ENCODE measurements at places on chromosomes 11 and 22.

DNA sequence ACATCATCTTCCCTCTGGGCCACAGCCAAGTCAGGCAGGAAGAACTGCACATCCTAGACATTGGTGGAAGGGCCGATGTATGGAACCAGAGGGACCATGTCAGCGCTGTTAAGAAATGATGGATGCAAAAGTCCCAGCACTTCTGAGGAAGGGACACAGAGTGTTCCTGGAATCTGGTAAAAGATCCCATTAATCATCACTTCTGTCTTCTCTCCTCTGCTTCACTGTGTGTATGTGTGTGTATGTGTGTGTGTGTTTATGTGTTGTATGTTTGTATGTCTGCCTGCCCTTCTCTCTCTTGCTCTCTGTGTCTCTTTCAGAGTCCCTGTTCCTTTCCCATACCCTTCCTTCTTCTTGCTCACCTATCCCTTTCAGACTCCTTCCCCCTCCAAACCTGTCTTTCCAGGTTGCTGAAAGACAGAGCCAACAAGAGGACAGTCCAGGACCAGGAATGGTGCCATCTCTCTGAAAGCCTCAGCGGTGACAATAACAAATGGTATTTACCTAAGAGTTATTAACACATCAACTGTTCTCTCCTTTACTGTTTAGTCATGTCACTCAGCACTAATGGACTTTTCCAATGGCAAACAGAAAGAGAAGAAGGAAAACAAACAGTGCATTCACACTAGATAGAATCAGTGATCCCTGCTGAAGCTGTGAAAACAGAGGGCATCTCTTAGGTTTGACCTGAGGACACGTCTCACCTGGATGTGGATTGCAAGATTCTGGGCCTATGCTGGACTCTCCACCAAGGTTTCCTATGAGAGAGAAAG, 47.1 kb downstream of the EHF start:
- DNase-seq, result no peak

GRCh38 chr11:35323076-35323868, 96.1 kb downstream of the SLC1A2 start:
- no peak for DNase-seq

DNA sequence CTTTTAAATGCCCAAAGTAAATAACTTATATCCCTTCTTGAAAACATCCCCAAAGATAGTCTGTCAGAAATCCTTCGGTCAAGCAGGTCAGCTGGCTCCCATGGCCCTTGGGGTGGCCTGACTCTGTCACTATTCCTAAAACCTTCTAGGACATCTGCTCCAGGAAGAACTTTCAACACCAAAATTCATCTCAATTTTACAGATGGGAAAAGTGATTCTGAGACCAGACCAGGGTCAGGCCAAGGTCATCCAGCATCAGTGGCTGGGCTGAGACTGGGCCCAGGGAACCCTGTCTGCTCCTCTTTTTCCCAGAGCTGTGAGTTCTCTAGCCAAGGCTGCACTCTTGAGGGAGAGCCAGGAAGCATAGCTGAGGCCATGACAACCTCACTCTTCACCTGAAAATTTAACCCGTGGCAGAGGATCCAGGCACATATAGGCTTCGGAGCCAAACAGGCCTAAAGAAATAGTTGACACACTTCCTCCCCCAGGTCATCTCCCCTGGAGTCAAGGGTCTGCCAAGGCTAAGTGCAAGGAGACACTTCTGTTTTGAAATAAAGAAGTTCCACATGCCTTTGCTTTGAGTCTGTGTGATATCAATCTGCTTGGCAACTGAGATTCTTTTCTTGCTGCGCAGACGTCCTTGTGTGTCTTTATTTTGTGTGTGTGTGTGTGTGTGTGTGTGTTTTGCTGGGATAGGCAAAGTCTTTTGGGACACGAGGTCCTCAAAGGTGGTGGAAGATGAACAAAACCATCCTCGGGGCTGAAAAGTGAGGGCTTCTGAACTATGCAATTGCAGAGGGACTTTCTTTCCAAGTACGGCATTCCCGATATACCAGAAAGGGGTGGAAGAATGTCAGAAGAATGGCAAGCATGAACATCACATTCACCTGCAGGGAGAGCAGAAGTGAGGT, 16.8 kb upstream of the PRG2 start:
- DNase-seq, result no peak

- no peak for DNase-seq
Measured at GRCh38 chr22:39343259-39344045, 6.3 kb upstream of the SYNGR1 start.

DNA sequence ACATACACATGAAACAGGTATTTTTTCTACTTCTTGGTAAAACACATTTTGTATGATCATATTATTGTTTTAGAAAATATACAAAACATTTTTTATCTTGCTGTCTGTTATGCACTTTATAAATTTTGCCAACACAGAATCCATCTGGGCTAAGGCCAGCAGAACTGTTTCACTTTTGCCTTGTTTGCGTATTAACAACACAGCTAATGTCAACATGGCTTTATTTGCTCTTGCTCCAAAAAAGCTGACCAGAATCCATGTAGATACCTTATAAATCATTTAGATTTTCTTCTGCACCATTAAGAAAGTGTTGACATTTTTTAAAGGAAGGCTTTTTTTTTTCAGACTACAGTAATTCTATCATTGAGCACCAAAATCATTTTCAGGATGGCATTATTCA, 58.1 kb upstream of the PGR start:
- no peak for DNase-seq

- no peak for DNase-seq
Measured at GRCh38 chr22:28279888-28280287, 360.8 kb upstream of the PITPNB start.

- no peak for DNase-seq
Measured at GRCh38 chr11:110093407-110094297, 460 bp downstream of the ZC3H12C start.

- no peak for DNase-seq
Measured at GRCh38 chr22:23063539-23064380, 6.6 kb upstream of the GNAZ start.

DNA sequence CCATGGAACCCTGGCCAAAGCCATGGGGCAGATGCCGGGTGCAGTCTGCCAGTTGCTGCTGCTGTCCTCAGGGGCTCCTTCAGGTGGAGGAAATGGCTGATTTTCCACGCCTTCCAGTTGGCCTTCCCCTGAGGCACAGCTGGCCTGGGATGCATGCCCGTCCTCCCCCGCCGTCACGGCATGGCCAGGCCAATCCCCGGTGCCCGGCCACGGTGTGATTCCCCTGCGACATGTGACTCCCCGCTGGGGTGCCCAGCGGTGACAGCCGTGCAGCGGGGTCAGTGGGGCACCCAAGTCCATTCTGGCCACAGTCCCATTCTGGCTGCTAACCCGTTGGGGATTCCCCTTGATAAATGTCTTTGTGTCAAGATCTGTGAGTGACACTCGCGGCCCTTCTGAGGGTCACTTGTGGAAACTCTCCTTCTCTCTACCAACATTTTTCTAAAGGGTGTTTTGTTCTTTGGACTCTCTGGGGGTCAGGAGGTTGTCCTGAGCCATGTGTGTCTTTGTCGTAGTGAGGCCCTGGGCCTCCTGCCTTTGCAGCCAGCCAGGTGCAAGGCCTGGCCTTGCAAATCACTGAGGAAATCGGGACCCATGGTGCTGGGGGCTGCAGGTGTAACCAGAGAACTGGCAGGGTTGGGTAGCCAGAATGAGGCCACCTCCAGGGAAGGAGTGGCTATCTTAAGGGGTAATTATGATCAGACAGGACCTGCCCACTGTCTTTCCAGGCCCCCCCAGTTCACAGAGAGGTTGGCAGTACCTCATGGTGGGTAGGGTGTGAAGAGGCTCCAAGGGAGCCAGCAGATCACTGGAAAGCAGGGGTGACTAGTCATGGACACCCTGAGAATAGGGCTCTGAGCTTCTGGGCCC, 37.1 kb downstream of the KCNQ1OT1 start:
- DNase-seq, result no peak

DNA sequence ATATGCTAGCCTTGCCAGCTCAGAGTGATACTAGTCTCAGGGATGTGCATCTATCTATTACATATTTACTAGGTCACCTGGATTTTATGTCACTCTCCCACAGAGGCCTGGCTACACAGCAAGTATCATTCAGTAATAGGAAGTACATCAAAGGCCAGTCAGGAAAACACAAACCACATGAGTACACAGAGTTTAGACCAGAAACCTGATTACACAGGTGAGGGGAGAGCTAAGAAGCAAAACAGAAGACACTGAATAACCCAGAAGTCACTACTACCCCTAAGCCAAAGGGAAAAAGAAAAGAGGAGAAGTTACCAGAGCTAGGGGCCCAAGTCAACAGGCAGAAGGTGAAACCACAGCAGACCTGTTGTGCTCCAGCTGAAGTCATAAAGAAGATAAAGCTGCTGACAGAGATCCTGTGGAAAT, 13.3 kb downstream of the LPXN start:
- DNase-seq, result no peak

DNA sequence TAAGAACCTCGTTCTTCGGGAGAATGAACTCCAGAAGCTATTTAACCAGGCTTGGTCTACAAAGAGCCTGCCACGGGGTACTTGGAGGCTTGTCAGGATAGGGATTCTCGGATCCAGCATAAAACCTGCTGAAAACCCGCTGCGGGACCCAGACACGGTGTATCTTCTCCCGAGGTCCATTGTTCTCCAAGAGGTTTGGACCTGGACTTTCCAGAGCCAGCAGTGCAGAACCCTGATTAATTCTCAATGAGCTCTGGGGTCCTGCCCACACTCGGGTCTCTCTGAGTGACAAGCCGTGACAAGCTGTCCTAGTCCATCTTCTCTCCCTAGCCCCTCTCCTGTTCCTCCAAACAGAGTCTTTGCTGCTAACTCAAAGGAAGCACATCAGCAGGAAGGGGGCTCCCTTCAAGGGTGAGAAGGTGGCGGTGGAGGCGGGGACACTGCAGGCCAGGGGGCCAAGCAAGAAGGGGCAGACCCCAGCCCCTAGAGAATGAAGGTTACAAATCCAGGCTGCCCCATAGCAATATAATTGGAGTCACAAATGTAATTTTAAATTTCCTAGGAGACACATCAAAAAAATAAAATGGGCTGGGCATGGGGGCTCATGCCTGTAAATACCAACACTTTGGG, 12.2 kb downstream of the SHANK2 start:
- no peak for DNase-seq

Measured in stimulated activated CD4-positive, alpha-beta T cell treated with anti-CD3 and anti-CD28 coated beads, Interleukin-1b, Interleukin-23, amount 100 ng/mL, for 24 hours (primary cell).